ENCODE measurements at places on chromosomes 7 and 10. TPM values are rescaled to one million over a fixed set of nuclear protein-coding genes. Genes with fewer than 3 reads are reported as not detected.

WNT8B gene
- not detected for total RNA-seq

HSPA12A gene
- 5.9 TPM for total RNA-seq

CYP26C1 gene
- 0.06 TPM for total RNA-seq

CAMK2B gene
- 1.3 TPM for total RNA-seq

ADRA2A gene
- 4.2 TPM for total RNA-seq

CALHM3 gene
- not detected for total RNA-seq

ACTA2 gene
- total RNA-seq, result 260 TPM

UCMA gene
- not detected for total RNA-seq

COBL gene
- total RNA-seq, result not detected

CFAP43 gene
- 0.31 TPM for total RNA-seq

SKIDA1 gene
- total RNA-seq, result 0.66 TPM

SLIT1 gene
- total RNA-seq, result 0.31 TPM

SPOCK2 gene
- total RNA-seq, result 0.26 TPM

NKX1-2 gene
- not detected for total RNA-seq

CFAP69 gene
- 6.1 TPM for total RNA-seq

PALS2 gene
- total RNA-seq, result 20.9 TPM

SRRM3 gene
- not detected for total RNA-seq

STAM gene
- total RNA-seq, result 17.9 TPM

AMZ1 gene
- 0.12 TPM for total RNA-seq

CRPPA gene
- total RNA-seq, result 2.7 TPM

VSTM4 gene
- total RNA-seq, result 5.2 TPM

EBF3 gene
- 1.7 TPM for total RNA-seq

OR6B1 gene
- not detected for total RNA-seq

GIMAP1 gene
- 0.26 TPM for total RNA-seq

ABCB1 gene
- 3.9 TPM for total RNA-seq

FRAT2 gene
- 4.4 TPM for total RNA-seq

SFRP4 gene
- 35.0 TPM for total RNA-seq

ZPBP gene
- total RNA-seq, result not detected

CPVL gene
- 0.13 TPM for total RNA-seq

HILPDA gene
- total RNA-seq, result 8.5 TPM

SFRP5 gene
- not detected for total RNA-seq

AASS gene
- total RNA-seq, result 32.0 TPM

TWIST1 gene
- 31.2 TPM for total RNA-seq

PLXNA4 gene
- total RNA-seq, result 2.0 TPM

DOCK1 gene
- total RNA-seq, result 80.1 TPM

FEZF1 gene
- total RNA-seq, result not detected

BAZ1B gene
- 61.3 TPM for total RNA-seq

UBE2D4 gene
- 11.3 TPM for total RNA-seq

UTF1 gene
- not detected for total RNA-seq

PLAC9 gene
- total RNA-seq, result 73.6 TPM

CTNNA3 gene
- total RNA-seq, result 0.13 TPM

PRSS37 gene
- not detected for total RNA-seq

TSC22D4 gene
- 22.2 TPM for total RNA-seq

CBLL1 gene
- 13.6 TPM for total RNA-seq

HOXA10 gene
- under 0.01 TPM for total RNA-seq

SCIN gene
- total RNA-seq, result under 0.01 TPM

AGAP5 gene
- total RNA-seq, result 2.6 TPM

CPA2 gene
- total RNA-seq, result not detected

All from aortic smooth muscle cell (primary cell).